NCI-H2171 (cell line): ENCODE measurements at places on chromosomes 4 and X.

DNA sequence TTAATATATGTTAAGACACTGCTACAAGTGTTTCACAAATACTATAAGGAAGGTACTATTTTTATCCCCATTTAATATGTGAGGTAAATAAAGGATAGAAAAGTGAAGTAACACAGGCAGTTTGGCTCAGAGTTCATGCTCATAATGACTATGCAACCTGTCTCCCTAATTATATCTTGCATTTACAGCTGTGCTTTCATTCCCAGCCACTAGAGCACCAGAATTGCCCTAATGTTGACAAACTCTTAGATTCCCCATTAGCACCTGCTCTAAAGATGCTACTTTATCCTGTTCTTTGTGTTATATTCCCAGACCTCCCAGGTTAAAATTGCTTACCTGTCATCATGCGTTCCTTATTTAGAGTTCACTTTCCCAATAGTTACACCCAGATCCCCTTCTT lies 833.6 kb downstream of the CCSER1 start:
- DNase-seq: no peak

DNA sequence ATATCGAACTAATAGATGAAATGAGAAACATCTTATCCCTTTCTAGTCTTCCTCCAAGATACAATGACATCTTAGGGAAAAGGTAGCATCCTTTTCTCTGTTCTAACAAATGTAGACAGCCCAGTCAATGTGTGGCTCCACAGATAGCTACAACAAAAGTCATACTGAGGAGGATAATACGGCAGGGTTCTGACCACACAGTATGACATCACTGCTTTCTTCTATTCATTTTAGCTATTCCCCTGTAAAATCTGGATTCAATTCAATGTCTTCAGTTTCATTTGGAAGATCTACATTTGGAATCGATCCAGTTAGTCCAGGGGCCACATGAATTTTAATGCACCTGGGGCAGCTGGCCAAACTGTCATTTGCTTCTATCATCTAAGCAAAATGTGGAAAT lies 51.4 kb downstream of the ENOX2 start:
- DNase-seq: no peak

- DNase-seq: no peak
These were observed 6.8 kb upstream of the ACSL4 start for GRCh38 chrX:109739625-109740432.

DNA sequence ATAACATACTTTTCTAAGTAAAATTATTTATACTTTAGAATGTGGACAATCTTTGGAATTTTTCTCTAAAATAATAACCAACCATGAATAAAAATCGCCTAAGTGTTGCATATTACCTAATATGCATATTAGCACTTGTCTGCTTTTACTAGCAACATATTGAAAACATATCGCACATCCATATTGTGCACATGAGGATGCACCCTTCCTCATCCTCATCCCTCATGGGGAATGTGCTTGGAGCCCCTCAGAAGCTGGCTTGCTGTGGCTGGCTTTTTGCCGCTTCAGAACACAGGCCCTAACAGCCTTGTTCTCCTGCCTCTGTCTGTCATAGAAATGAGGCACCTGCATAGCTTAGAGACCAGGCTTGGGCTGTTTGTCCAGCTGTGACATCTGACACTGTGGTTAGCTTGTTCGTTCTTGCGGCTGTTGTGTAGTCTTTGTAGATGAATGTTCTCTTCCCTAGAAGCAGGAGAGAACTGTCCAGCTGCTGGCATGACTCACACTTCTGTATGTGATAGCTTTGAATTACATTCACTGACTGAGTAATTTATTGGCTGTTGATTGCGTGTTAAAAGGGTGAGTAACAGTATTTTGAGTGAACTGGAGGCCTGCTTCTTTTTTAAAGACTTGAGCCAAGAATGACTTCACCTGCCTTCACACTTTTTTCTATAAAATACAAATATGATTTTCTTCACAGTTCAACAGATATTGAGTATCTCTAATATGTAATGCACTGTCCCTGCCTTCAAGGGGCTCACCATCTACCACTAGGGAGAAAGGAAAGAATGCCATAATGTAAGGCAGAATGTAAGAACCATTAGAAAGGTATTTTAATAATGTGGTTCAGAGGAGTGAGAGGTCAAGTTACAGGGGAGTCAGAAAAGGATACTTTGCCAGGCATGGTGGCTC lies 81.9 kb downstream of the HMGB2 start:
- DNase-seq: no peak

DNA sequence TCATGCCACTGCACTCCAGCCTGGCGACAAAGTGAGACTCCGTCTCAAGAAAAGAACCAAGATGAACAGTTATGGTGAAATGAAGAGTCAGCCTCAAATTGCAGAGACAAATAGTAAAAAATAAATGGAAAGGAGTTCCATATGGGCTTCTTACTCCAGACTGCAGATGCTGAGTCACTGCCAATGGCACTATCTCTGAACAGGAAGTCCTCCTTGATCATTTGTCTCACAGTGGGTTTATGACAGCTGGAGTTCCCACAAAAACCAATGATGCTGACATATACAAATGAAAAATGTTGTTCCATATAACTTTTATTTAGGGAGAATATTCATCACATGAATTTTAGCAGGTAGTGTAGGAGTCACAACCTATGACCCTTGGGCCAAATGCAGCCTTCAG lies 631.6 kb downstream of the PCDH18 start:
- DNase-seq: no peak

- no peak for DNase-seq
These were observed 10.2 kb downstream of the TEX13A start for GRCh38 chrX:105210258-105210657.

DNA sequence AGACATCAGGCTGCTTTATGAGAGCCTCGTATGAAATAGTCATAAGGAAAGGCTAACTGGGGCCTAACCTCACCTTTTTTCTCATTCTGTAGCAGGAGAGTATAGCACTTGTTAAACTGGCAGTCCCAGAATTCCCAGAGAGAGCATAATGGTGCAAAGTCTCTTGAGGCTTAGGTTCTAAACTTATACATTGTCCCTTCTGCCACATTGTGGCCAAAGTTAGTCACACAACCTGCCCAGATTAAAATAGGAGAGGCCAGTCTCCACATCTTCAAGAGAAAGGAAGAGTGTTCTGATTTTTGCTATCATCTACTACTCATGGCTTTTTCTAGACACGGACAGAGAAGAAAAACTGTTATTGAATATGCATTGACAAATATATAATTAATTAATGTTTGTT lies 1588.9 kb upstream of the PCDH7 start:
- no peak for DNase-seq

GRCh38 chrX:97405031-97405660 lies 521.4 kb downstream of the RPA4 start:
- DNase-seq: no peak

- no peak for DNase-seq
These were observed 19.4 kb downstream of the FAM9C start for GRCh38 chrX:13024986-13025385.

- no peak for DNase-seq
These were observed 62.9 kb upstream of the SLC7A11 start for GRCh38 chr4:138305050-138305449.

- DNase-seq: no peak
These were observed 86.8 kb downstream of the PDGFRA start for GRCh38 chr4:54315561-54316538.

DNA sequence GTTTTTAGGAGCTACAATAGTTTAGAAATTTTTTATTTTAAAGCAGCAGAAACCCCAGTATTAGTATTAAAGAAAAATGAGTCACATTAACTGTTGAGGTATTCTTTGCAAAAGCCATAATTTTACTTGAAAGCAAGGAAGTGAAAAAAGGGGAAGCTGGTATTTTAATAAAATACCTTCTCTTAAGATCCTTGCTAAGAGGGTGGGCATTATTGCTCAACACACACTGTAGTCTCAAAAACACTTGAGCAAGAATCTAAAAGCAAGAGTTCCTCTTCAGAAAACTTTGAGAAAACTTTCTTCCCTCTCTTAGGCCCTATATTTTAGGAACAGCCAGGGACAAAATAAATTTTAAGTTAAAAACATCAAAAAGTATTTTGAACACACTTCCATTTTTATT lies 259.4 kb upstream of the DIAPH2 start:
- DNase-seq: no peak

- no peak for DNase-seq
These were observed 10.9 kb upstream of the BBS7 start for GRCh38 chr4:121881158-121881557.
